Activated T-helper 1 cell treated with anti-CD3 and anti-CD28 coated beads, Interleukin-2, amount 50 U/mL, for 16 hours (primary cell): ENCODE measurements at places on chromosomes 11 and 22.

- DNase-seq, result no peak
Measured at GRCh38 chr22:33906954-33907353, 13.3 kb downstream of the LARGE1 start.

GRCh38 chr11:130846606-130847005 lies 69.7 kb downstream of the SNX19 start:
- no peak for DNase-seq

GRCh38 chr11:92383430-92383829 lies 158.8 kb downstream of the FAT3 start:
- no peak for DNase-seq

- no peak for DNase-seq
Measured at GRCh38 chr11:34790620-34791019, 125.6 kb downstream of the APIP start.

- no peak for DNase-seq
Measured at GRCh38 chr11:95506777-95507176, 275.8 kb upstream of the SESN3 start.
